Renal pelvis (tissue), 12 donors: ENCODE measurements at places on chromosomes 3 and 15.

DNA sequence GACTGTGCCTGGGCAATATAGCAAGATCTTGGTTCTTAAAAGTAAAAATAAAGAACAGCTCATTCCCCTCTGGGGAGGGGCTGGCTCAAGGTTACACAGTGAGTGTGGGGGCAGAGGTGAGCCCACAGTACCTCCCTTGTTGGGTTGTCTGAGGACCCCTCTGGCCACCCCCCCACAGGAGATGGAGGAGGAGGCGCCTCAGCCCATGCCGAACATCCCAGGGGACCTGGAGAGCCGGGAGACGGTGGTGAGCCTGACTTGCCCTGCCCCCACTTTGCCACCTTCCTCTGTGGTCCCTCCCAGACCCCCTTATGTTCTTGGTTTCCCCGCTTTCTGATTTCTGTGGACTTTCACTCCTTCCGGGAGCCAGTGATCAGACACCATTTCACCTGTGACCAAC lies 28.7 kb downstream of the NGRN start:
- no peak for DNase-seq

DNA sequence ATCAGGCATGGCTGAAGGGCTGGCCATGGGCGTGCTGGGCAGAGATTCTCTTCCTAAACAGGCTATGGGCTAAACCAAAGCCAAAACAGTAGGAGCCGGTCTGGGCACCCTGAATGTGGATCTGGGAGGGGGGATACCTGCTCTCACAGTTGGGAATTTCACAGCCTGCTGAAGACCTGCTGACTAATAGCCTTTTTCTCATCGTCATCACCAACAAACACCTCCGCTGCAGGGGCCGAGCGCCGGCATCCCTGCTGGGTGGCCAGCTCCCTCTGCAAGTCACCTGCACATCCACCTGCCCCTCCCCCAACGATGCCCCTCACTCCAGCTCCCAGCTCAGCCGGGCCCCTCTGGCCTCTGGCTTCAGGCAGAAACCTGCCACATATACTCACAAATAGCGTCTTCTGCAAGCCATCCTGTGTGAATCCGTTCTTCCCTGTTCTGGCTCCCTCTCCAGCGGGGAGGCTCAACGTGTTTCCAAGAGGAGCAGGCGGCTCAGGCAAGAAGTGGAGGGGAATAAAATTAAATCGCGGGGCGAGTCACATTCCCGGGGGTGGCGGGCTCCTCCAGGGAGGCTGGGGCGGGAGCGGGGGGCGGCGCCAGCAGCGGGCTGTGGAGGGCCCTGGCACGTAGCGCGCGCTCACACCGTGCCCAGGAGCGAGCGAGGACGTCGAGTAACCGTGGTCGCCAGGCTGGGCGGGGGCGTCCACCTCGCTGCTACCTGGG lies 466 bp downstream of the IQSEC1 start:
- no peak for DNase-seq

DNA sequence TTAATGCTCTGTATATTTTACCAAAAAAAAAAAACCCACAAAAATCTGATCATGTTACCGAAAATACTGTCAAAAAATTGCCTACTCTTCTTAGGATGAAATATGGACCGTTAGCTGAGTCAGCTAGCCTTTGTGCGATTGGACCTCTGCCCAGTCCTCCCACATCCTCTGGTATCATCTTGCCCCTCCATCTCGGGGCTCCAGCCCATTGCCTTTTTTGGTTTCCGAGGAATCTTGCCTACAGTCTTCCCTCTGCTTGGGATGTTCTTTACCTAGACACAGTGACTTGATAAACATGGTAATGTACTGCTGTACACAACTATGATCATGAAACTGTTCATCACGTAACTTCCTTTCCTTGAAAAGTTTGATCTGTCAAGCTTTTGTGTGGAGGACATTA lies 371.4 kb downstream of the SV2B start:
- no peak for DNase-seq

DNA sequence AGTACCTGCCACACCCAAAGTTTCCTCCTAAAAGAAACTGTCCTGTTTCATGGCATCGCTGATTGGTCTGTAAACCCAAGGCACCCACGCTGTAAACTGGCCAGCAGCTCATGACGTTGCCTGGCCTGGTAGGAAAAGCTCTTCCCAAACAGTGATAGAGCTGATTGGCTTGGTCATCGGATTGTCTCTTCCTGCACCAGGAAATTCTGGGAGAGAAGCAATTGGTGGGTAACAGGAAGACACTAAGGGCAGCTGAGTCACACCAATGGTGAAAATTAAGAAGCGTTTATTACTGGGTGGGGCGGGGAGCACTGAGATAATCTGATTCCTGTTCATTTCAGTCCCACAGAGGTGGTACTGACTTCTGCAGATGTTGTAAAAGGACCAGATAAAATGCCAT lies 31.0 kb downstream of the KLHL6 start:
- DNase-seq: no peak

- peak; percentile 31 for DNase-seq
These were observed 46.9 kb upstream of the NEDD4 start for GRCh38 chr15:56040081-56041035.

- DNase-seq: no peak
These were observed 60.2 kb downstream of the ABTB1 start for GRCh38 chr3:127732879-127733350.

DNA sequence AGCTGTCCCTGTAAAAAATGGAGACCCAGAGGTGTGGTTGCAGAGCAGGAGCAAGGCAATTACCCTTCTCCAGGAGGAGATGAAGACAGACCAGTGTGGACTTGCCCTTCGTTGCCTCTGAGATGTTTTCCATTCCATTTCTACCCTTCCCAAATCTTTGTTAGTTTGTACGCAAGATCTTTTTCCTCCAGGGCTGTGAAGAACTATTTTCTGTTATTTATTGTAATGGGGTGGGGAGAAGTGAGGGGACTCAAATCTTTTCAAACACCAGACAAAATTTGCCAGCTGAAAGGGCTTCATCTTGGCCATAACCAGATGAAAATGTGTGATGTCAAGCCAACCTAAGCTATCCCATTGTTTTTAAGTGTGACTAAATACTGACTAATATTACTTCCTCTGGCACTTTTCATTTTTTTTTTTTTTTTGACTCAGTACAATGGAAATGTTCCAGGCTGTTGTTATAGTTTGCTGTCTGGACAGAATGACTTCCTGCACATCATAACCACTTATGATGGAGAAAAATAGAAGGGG lies 271.3 kb upstream of the TPRG1 start:
- DNase-seq: no peak

DNA sequence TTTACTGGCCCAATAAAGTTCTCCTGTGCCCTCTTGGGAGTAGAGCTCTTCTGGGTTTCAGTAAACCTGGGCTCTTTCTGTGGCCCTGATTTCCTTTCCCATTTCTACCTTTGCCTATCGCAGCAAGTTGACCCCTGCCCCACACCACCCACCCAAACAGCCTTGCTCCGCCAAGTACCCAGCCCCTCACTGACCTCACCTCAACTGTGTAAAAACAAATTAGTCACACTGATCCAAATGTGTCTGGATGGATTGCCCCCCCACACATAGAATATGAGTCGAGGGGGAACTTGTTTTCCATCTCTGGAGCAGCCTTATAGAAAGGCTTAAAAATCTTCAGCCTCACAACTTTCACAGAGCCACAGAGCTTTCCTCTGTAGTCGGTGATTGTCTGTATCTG lies 28.6 kb upstream of the VEPH1 start:
- no peak for DNase-seq

- no peak for DNase-seq
These were observed 340.8 kb downstream of the LRRC3B start for GRCh38 chr3:26963361-26963743.

DNA sequence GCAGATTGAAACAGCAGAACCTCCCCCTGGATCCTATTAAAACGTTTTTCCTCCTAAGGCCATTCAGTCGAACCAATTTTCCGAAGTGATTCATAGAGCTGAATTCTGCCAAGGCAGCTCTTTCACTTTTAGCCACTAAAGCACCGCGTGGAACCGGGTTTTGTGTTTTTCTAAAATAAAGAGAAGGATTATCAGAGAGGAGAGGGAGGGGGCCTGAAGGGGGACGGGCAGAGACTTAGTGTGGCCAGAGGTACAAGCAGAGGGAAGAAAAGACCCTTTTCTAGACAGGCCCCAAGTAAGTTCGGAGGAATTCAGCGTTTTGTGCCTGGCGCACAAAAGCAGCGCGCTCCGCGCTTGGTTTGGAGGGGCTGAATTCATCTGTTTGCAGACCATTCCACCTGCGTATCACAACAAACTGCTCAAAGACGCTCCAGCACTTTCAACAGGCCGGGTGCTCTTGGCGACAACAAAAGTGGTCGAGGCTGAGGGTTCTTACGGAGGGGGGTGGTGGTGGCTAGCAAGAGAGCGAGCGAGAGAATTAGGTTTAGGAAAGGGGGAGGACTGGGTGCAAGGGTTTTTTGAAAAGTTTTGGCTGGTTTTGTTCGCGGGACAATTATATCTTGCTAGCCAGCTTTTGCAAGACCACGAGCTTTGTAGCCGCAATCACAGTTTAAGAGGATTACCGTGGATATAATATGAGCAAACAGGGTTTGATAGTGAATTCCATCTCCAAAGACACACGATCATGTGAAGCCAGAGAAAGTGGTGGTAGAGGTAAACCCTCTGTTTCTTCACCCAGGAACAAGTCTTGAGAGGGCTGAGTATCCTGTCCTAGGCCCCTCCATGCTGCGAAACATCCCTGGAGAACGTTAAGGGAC lies 1.2 kb upstream of the FEZF2 start:
- DNase-seq: no peak

- DNase-seq: no peak
These were observed 151.2 kb downstream of the MYRIP start for GRCh38 chr3:39960515-39961191.

- DNase-seq: no peak
These were observed 134.8 kb upstream of the MB21D2 start for GRCh38 chr3:193052354-193053045.

- no peak for DNase-seq
These were observed 9.8 kb upstream of the ETV5 start for GRCh38 chr3:186118692-186119091.

- DNase-seq: no peak
These were observed 22.1 kb downstream of the CHDH start for GRCh38 chr3:53823956-53824657.

DNA sequence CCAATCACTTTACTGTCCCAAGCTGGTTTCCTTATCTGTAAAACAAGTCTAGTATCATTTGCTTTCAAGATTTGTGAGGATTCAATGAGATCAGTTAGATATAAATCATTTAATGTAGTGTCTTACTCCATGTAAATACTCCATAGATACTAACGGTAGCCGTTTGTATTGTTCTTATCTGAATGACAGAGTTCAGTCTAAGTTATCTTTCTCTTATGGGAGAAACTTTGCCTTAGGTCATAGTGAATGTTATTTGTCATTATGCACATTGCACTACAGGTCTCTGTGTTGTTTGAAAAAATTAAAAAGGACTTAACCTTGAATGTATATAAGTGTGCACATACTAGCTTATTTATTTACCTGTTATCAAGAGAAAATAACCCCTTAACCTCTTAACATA lies 44.7 kb downstream of the MBNL1 start:
- no peak for DNase-seq
